ENCODE measurements at places on chromosomes 3 and 15.

DNA sequence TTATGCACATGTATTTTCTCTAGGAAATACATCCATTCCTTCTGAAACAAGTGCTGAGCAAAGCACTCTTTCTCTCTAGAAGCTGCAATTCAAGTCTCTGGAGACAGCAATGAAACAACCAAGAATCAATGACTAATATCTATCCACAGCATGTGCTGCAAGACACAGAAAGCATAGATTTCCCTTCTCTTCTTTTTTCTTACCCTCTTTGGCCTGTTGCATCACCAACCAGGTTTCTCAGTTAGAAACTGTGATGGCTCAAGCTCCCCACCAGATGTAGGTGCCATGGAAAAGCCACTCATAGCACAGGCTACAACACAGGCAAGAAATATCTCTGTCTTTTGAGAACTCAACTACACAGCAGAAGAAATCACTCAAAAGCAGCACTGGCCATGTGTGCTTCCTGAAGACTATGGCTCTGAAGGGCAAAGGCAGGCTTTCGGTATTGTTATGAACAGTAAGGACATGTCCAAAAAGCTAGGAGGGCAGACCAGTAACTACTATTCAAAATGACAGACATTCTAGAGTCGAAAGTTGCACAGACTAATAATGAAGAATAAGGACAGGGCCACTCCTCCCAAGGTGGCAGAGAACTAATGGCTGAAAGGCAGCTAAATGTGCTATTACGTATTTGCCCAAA is 15.5 kb downstream of the ZDHHC3 start:
- DNase-seq = no peak

- no peak for DNase-seq
Observed at GRCh38 chr3:65402597-65402996, 636.1 kb downstream of the MAGI1 start.

DNA sequence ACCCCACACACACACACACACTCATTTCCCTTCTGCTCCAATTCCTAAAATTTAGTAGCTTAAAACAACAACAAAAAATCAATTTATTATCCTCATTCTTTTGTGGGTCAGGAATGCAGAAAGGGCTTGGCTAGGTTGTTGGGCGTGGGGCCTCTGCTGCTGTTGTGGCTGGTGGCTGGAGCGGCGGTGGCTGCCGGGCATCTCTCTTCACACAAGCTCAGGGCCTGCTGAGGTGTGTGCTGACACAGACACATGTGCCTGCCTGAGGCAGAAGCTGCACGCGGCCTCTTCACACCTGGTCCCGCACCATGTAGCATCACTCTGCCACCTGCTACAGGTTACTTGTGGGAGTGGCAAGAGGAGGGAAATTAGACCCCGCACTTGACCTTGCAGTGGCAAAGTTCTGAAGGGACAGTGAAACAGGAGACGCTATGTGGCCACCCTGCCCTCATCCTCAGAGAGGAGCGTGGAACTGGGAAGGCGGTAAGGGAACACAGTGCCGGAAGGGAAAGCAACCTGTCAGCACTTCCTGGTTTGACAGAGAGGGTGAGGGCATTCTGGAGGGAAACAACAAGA is 64.0 kb upstream of the PRR20G start:
- no peak for DNase-seq

DNA sequence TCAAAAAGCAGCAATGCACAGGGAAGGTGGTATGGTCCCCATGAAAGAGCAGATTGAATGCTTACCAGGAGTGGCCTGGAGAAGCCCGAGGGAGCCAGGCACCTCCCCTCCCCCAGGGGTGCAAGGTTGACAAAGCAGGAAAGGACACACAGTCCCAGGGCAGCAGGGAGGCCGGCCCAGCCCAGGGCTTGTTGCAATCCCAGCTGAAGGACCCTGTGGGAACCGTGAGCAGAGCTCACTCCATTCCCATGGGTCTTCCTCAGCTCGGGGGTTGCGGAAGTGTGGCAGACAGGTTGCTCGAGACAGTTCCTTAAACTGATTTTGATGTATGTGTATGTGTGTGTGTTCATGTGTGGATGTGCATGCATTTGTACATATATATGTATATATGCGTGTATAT is 15.8 kb downstream of the UROC1 start:
- DNase-seq = no peak

DNA sequence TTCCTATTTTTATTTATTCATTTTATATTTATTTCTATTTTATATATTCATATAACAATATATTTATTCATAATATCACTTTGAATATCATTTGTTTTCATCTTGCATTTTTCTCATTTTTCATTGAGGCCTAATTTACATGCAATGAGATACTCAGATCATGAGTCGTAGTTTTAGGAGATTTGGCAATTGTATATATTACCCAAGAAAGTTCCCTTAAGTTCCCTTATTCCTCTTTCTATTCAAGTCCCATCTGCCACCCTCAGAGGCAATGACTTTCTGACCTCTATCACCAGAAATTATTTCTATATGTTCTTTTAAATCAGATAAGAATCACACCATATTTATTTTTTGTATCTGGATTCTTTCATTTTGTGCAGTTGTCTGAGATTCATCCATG is 329.1 kb upstream of the TPRG1 start:
- no peak for DNase-seq

- no peak for DNase-seq
Observed at GRCh38 chr3:134279466-134279865, 28.8 kb upstream of the RYK start.

GRCh38 chr3:10697918-10698317 is 118.1 kb upstream of the SLC6A11 start:
- DNase-seq = no peak

- DNase-seq = no peak
Observed at GRCh38 chr3:195808741-195809290, 2.9 kb downstream of the MUC4 start.

DNA sequence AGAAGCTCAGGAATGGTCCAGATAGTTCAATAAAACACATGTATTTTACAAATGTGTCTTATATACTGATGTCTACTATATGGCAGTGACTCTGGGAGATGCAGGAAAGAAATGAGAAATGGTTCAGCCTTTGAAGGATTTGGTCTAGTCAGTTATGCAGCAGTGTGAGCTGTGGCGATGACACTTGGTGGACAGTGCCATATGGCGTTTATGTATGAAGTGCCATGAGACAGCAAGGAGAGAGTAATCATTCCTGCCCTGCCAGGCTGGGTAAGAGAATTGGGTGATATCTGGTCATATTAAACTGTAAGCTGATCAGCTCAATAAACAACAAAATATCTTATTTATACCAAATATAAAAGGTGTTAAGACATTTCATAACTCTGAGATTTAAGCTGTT is 47.6 kb upstream of the ANP32A start:
- DNase-seq = no peak

GRCh38 chr15:57152666-57153539 is 223.4 kb upstream of the CGNL1 start:
- DNase-seq = no peak

DNA sequence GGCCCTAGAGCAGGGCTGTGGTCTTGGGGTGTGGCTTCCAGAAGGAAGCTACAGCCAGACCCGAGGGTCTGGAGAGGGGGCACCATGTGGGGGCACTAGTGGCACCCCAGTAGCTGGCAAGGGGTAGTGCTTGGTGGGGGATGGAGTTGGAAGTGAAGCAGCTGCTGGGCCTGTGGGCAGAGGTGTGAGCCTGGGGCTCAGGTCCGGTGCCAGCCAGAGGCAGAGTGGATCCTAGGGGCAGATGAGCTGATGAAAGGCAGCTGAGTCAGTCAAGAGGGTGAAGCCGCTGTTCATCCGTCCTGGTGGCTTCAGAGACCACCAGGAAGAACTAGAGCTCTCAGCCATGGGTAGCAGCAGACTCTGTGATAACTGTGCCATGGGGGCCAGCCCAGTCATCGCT is 172.6 kb downstream of the TBC1D2B start:
- DNase-seq = no peak

DNA sequence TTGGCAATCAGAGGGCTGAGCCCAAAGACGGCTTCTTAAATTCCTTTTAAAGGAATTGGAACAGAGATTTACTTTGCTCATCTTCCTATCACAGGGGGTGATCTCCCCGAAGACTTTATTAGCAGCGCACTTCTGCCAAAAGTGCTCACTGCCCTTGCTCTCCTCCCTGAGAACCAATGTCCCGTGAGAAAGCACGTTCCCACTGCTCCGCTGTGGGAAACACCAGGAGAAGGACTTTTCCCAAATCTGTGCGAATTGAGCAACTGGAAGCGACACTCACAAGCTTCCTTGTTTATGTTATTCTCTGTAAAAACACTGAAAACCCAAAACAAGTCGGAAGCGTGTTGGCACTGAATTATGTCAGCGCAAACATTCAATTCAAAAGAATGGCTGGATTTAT is 670.8 kb upstream of the NR2F2 start:
- DNase-seq = no peak

GRCh38 chr3:101259485-101260341 is 60.7 kb downstream of the IMPG2 start:
- no peak for DNase-seq

DNA sequence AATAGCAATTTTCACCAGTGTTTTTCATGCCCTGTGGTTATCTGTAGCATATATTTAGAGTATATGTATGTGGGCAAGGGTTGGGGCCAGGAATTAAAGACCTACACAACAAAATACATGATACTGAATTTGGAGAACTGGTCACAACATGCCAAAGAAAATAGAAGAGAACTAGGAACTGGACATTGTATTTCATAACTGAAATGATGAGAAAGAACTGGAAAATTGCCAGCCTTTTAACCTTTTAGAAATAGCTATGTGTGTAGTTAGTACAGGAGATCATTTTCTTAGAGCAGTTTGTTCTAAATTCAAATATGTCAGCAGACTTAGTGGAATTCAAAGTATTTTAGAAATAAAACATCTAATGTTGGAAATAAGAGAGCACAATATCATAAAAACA is 227.1 kb upstream of the CGNL1 start:
- no peak for DNase-seq

DNA sequence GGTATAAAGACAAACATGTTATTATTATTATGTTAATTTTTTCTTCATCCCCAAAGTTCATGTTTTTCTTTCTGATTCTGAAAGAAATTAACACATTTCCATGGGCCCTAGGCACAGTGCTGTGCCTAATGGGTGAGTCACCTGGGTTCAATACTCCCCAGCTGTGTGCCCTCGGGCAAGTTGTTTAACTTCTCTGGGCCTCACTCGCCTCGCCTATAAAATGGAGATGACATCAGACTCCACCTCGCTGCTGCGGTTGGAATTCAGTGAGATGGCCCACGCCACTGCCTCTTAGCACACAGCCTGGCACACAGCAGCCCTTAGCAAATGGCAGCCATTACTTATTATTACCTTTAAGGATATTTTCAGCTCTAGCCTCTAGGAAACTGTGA is 22.6 kb downstream of the DNASE1L3 start:
- DNase-seq = no peak

GRCh38 chr3:174529298-174529697 is 329.8 kb upstream of the NAALADL2 start:
- DNase-seq = no peak

DNA sequence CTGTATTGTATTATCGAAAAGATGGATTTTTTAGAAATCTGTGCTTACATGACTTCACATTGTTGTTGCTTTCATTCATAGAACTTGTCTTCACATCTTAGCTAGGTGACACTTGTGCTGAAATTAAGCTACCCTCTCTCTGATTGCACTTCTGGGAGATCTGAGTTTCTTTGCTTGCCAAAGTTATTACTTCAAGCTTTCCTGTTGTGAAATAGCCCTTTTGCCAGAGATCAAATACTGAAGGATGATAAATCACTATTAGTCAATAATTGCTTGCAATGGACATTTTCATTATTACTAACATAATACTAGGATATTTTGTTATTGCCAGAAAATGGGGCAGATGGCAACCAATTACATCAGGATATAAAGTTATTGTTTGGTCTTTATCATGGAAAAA is 34.7 kb downstream of the PIK3CA start:
- DNase-seq = no peak

- no peak for DNase-seq
Observed at GRCh38 chr3:56800130-56800831, 1.5 kb downstream of the ARHGEF3 start.

- no peak for DNase-seq
Observed at GRCh38 chr3:59978979-59979378, 929.2 kb upstream of the CFAP20DC start.

DNA sequence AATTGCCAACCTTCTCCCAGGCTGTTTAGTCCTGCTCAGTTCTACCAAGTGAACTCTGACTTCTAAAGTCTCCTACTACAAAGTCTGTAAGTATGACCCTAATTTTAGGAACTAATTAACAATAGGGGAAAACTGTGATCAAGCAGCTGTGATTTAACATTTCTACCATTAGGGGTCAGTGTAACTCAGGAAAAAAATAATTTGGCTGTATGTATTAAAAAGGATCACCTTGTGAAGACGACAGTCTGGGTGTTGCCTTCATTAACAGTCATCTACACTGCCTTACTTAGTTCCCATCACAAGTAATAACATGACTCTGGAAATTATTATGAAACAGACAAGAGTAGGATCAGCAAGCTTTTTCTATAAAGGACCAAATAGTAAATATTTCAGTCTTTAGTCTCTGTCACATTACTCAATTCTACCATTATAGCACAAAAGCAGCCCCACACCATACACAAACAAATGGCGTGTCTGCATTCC is 4.2 kb upstream of the NPHP3 start:
- DNase-seq = no peak

DNA sequence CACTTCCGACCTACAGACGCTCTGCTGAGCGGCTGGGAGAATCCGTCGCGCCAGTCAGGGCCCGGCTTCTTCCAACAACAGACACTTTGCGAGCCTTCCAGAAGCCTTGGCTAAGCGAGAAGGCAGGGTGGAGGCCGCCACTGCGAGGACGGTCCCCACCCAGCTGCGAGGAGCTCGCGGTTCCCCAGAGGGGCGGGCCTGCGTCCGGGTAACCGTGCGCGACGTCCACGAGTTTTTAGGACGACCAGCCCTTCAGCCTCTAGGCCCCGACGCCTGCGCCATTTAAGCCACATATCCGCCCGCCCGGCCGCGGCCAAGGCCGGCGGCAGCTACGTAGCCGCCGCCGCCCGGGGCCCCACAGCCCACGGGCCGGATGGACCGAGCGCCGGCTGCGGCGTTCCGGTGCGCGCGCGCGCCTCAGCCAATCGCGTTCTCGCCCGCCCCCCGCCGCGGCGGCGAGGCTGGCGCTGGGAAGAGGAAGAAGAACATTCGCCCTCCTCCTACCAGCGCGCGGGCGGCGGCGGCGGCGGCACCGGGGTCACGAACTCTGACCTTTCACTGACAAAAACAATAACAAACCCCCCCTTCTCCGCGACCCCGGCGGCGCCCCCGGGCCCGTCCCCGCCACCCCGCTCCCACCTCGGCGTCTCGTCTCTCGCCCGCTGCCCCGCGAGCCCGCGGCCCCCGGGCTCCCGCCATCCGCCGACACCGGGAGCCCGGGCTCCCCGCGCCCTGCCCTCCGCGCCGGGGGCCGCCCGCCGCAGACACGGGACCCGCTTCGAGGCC is at the start of gene NR2C2:
Gene NR2C2, plus strand, starts transcription at position 484 of the 786 bp plus-strand sequence. CDS start 56,332 bp downstream, outside the sequence.
- peak; percentile 70 for DNase-seq

Data from stimulated activated CD8-positive, alpha-beta memory T cell treated with anti-CD3 and anti-CD28 coated beads, Interleukin-2, amount 100 ng/mL, for 1 hour (primary cell).